Fibroblast of the aortic adventitia (primary cell): ENCODE measurements at places on chromosomes 12 and 14.

DNA sequence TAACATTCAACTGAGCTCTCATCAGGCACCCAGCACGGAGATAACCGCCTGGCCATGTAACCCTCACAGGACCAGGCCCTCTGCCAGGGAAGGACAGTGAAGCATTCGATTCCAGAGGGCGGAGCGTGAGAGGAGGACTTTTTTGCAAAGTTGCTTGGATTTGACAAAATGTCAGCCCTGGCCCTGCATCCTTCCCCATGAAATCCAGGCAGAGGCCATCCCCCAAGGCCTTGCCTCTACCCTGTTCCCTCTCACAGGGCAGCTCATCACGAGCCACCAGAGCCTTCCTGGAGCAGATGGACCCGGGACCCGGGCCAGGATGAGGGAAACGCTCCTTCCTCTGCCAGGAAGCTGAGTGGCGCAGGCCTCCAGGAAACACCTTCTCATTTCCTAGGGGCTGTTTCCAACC, 17.0 kb downstream of the CAMKK2 start:
- DNase-seq = peak; percentile 67

GRCh38 chr12:54749191-54749818, 101.1 kb upstream of the DCD start:
- DNase-seq = peak; percentile 71

- DNase-seq = no peak
Observed at GRCh38 chr14:77541905-77542304, 43.3 kb upstream of the ISM2 start.

GRCh38 chr14:68082698-68083291, 263.2 kb downstream of the RAD51B start:
- no peak for DNase-seq

GRCh38 chr12:2344885-2345284, 292.1 kb downstream of the CACNA1C start:
- DNase-seq = peak; percentile 69

- DNase-seq = no peak
Observed at GRCh38 chr12:22322091-22322490, 12.4 kb downstream of the ST8SIA1 start.

DNA sequence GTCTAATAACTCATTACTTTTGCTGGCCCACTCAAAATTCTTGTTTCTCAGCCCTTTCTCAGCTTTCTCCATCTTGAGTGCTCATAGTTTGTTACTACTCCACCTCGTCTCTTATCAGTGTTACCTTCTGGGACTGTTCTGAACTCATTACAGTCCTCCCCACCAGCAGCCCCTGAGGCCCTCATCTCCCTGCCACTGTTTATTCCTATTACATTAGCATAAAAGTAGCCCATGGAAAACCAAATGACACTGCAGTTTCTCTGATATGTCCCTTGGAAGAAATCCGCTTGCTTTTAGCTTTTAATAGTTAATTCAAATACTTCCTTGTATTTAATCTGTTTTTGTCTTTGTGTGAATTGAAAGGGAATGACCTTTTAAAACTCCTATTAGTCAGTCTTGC, 7.6 kb downstream of the AKAP6 start:
- DNase-seq = no peak

- no peak for DNase-seq
Observed at GRCh38 chr14:81371802-81372201, 28.3 kb downstream of the STON2 start.
